GM10248 (cell line): ENCODE measurements at places on chromosomes 7 and 10.
A peak's percentile ranks its signal among the peaks of the same experiment; 100 is the strongest.

DNA sequence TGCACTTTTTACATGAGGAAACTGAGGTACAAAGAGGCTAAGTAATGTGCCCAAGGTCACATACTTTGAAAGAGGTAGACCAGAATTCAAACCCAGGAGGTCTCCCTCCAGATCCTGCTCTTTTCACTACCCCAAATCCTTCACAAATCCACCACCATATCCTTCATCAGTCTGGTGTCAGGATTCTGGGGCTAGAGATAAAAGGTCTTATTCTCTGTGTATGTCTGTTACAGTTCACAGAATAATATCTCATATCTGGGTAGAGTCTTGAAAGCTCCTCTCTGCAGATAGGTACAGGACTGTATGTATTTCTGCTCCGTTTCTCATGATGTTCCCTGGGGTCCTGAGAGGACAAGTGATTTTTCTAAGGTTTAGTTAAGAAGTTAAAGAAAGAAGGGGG is 4.9 kb downstream of the PIK3CG start:
- DNase-seq: no peak

GRCh38 chr10:110540031-110540430 is 27.5 kb upstream of the SMC3 start:
- no peak for DNase-seq

DNA sequence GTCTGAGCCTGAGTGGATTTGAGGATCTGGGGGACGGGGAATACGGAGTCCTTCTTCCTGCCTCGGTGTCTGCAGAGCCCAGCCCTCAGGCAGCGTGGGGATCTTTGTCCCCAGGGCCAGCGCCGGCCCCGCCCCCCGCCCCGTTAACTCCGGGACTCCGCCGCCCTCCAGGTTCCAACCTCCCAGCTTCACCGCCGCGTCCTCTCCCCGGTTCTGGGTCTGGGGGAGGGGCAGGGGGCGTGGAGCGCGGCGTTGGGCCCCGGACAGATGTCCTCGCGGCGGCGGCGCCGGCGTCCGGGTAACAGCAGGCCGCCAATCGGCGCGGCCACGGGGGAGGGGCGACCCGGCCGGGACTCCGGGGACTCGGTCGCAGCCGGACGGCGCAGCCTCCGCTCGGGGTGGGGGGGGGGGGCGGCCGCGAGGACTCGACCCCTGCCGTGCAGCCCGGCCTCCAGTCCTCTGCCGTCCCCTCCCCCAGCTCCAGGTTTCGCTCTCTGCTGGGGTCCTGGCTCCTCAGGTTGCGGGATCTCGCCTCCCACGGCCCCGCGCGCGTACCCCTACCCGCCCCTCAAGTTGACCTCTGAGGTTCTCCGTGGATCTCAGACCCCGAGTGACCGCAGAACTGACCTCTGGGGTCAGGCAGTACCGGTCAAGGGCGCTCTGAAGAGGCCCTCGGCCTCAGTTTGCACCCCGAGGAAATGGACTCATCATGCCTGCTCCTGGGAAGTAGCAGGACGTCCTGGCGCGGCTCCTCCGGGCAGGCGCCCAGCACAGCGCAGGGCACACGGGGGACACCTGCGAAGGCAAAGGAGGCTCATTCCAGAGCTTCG is 2.3 kb upstream of the ELFN1 start:
- peak; percentile 28 for DNase-seq

DNA sequence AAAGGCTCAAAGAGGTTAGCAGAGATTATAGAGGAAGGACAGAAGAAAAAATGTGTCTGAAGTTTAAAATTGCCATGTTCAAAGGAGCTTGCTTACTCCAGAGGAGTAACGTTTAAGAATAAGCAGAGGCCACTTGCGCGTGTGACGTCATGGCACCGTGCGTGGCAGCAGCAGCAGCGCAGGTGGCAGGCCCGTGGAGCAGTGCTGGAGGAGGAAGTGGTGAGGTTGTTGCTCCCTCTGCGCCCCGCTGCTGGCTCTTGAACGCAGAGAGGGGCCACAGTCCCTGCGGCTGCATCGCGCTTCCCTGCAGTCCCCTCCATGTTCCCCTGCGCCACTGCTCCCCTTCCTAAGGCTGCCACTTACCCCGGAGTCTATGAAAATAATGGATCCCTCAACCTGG is 37.5 kb downstream of the GDI2 start:
- peak; percentile 22 for DNase-seq

GRCh38 chr7:45176091-45176490 is 18.5 kb downstream of the RAMP3 start:
- no peak for DNase-seq

- DNase-seq: no peak
Measured at GRCh38 chr7:13829231-13829630, 160.2 kb downstream of the ETV1 start.

DNA sequence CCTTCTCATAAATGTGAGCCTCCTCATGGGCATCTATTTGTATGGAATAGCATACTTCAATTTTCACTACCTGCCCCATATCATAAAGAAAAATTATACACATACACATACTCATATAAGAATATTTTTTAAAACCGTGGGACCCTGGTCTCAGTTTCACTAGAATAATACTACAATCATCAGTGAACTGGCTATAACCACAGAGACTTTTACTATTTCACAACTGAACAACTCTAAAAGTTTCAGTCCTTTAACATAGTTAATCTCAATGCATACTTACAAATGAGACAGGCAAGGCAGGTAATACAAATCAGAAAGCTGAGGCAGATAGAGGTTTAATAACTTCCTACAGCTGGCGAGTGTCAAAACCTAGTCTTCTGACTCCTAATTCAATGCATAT is 83.1 kb downstream of the LRRN3 start:
- DNase-seq: no peak

DNA sequence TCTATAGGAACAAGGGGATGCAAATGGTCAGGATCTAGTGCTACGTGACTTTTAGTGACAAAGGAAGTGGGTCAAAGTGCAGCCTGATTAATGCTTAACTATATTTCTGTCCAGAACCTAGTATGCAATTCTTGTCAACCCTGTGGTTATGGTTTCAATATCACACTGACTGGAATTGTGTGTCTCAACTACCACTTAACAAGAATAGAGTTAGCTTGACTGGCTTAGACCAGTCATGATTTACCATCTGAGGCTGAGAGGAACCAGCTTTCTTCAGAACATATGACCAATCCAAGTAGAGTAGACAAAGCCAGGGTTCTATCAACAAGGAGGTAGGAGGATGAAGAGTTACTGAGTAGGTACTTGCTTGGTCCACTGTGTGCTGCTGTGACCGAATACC is 54.4 kb downstream of the MYPN start:
- peak; percentile 37 for DNase-seq

GRCh38 chr10:51642581-51642980 is 56.8 kb downstream of the CSTF2T start:
- DNase-seq: no peak
